Stimulated activated CD8-positive, alpha-beta memory T cell treated with anti-CD3 and anti-CD28 coated beads, Interleukin-15, amount 100 ng/mL, for 4 hours (primary cell): ENCODE measurements at places on chromosomes 7 and 10.

GRCh38 chr10:28533571-28534304 is 820 bp downstream of the WAC start:
- DNase-seq, result peak; percentile 49

GRCh38 chr7:23331132-23331531 is 32.0 kb downstream of the MALSU1 start:
- no peak for DNase-seq

DNA sequence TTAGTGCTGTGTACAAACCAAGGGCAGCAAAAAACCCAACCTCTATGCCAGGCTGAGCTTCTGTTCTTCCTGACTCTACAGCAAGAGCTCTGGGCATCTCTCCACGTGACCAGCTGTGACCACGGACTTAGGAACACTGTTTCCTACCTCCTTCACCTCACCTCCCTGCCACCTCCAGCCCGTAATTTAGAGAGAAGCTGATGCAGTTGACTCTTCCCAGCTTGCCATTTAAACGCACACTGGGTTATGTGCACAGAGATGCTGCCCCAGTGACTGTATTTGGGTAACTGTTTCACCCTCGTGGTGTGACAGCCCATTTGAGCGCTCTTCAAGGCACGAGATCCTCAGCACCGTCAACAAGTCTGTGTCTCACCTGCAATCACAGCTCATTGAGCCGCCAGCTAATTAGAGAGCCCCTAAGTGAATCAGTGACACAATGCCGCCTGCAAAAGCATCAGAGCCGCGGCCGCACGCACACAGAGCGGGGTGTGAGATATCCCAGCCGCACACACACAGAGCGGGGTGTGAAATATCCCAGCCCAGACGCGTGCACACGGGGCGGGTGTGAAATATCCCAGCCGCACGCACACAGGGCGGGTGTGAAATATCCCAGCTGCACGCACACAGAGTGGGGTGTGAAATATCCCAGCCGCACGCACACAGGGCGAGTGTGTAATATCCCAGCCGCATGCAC is 319.7 kb downstream of the PTPRN2 start:
- DNase-seq, result no peak

GRCh38 chr7:152711444-152711944 is 35.6 kb upstream of the XRCC2 start:
- no peak for DNase-seq

- DNase-seq, result no peak
Measured at GRCh38 chr10:72889391-72889831, 4.1 kb upstream of the OIT3 start.

- DNase-seq, result no peak
Measured at GRCh38 chr10:58081353-58081752, 186.3 kb downstream of the IPMK start.

DNA sequence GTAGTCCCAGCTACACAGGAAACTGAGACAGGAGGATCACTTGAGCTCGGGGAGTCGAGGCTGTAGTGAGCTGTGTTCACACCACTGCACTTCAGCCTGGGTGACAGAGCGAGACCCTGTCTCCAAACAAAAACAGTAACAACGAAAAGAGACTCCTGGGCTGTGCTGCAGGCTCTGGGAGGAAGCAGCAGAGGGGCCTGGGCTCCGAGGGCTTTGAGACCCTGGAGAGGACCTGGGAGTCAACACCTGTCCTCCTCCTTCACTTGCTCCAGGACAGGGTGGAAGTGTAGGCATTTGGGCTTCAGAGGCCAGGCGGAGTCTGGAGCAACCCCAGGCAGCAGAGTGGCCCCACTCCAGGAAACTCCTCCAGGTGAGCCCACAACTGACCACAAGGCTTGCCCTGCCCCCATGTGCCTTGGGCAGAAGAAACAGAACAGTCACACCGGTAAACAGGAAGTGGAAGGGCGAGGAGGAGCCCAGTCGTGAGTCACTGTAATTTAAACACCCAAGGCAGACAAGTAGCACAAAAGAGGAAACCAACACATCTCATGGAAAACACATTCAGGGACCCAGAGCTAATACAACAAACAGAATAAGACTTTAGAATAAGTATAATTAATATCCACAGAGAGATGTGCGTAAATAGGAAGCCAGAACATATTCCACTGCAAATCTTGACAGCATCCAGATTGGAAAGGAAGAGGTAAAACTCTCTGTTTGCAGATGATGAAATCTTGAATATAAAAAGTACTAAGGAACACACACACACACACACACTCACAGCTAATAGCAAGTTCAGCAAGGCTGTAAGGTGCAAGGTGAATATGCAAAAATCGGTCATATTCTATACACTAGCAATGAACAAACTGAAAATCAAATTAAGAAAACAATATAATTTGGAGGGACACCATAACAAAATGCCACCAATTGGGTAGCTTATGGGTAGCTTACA is 20.5 kb upstream of the RASGEF1A start:
- no peak for DNase-seq

DNA sequence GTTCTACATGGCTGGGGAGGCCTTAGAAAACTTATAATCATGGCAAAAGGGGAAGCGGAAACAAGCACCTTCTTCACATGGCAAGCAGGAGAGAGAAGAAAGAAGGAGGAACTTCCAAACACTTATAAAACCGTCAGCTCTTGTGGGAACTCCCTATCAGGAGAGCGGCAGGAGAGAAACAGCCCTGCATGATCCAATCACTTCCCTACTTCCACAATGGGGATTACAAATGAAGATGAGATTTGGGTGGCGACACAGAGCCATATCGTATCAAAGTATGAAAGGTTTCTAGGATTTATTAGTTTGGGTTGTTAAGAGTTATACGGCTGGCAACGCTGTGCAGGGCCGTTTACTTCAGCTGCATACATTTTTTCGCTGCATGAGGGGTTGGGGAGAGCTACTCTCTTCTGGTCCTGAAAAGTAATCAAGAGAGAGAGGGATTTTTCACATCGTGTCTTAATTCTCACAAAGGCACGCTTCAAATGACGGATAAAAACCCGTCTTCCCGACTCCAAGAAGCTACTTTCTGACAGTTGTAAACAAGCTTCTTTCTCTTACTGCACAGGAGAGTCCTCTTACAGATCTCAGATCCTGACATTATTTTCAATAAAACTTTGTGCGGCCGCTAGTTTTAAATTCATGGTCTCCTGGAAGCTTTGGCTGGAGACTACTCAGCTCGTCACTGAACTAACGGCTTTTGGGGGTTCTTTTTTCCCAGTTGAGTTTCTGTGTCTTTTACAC is 751 bp upstream of the GTPBP10 start:
- DNase-seq, result no peak

DNA sequence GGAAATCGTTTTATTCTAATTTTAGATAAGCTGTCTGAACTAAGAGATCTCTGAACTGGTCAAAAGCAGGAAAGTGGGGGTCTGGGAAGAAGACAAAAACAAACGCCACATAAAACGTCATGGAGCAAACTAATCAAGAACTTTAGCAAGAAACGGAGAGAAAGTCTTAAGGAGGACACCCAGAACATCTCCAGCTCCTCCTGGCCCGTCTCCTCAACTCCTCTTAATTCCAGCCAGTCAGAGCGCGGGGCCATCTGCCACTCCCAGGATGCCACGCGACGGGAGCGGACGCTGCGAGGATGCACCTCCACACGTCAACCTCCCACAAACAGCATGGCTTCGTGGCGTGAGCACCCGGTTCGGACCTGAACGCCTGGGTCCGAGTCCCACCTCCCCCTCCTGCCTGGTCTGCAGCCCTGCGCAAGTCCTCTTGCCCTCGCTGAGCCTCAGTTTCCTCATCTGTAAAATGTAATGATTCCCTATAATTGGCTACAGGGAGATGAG is 598 bp downstream of the MMS19 start:
- peak; percentile 50 for DNase-seq

- DNase-seq, result no peak
Measured at GRCh38 chr10:113788604-113789083, 37.2 kb downstream of the PLEKHS1 start.

DNA sequence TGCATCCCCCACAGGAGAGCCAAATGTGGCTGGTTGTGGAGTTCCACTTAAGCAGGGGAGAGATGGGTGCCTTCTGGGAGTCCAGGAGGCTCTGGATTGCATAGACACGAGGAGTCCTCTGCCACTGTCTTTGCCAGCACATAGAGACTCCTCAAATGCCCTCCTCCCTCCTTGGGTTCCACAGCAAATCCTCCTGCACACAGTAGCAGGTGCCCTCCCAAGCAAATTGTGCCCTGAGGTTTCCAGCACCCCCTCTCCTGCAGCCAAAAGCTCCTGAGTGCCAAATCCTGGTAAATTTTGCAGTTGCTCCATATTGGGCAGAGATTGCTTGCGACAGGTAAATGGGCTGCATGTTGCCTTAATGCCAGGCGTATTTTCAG is 5.8 kb downstream of the EVX1 start:
- no peak for DNase-seq

- no peak for DNase-seq
Measured at GRCh38 chr10:19168584-19168983, 120.0 kb downstream of the MALRD1 start.

- no peak for DNase-seq
Measured at GRCh38 chr7:87875151-87876039, 765 bp downstream of the SLC25A40 start.

GRCh38 chr10:3892440-3893425 is 107.7 kb upstream of the KLF6 start:
- DNase-seq, result no peak

GRCh38 chr7:74039337-74039736 is 11.4 kb downstream of the ELN start:
- no peak for DNase-seq

DNA sequence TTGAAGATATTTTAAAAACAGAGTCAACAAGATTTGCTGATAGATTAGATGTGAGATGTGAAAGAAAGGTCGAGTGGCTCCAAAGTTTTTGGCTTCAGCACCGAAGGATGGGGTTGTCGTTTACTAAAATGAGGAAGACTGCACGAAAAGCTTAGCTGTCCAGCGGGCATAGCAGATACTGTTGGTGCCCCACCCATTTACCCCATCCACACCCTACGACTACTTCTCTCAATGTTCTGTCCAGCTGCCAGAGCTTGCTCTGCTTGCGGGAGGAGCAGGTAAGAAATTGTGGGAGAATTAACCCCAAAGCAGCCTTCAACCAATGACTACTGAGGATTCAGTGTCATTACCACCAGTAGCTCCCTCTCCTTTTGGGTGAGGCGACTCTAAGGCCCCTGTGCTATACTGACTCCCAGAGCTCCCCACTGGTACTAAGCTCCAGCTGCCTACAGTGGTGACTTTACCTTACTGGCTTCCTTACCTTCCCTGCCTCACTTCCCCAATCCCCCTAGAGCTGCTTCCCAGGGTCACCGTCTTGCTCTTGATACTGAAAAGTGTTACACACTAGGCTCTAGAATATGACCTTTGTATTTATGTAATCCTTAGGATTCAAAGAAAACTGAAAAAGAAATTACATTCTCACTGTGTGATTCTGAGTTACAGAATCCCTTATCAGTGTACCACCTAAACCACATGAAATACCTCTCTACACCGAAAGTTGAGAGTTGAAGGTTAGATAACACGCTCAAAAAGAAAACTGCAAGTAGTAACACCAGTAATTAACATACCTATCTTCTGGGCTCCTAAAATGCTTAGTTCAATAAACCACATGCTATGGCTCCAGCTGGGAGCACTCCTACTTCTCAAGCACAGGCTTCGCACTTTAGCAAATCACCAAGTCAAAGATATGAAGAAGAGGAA is 22.3 kb downstream of the CACUL1 start:
- DNase-seq, result no peak

- no peak for DNase-seq
Measured at GRCh38 chr10:95694665-95695064, 938 bp upstream of the TCTN3 start.

DNA sequence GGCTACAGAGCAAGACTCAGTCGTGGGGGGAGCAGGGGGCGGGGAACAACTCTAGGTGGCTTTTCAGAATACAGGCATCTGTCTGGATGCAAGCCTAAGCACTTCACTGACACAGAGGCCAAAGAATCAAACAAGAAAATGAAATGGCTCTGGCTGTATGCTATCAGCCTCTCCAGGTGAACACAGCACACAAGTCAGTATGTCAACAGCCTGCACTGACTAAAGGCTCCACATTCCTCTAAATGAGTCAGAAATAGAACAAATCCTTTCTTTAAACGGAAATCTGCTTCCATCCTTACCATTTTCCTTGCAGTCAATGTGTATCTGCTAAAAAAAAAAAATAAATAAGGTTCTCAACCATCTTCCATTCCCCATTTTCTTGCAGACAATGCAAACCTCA is 88.3 kb downstream of the ARMH3 start:
- DNase-seq, result no peak

GRCh38 chr7:98294798-98295382 is 13.4 kb downstream of the BRI3 start:
- no peak for DNase-seq

- no peak for DNase-seq
Measured at GRCh38 chr10:35352512-35352911, 16.2 kb downstream of the CCNY start.

DNA sequence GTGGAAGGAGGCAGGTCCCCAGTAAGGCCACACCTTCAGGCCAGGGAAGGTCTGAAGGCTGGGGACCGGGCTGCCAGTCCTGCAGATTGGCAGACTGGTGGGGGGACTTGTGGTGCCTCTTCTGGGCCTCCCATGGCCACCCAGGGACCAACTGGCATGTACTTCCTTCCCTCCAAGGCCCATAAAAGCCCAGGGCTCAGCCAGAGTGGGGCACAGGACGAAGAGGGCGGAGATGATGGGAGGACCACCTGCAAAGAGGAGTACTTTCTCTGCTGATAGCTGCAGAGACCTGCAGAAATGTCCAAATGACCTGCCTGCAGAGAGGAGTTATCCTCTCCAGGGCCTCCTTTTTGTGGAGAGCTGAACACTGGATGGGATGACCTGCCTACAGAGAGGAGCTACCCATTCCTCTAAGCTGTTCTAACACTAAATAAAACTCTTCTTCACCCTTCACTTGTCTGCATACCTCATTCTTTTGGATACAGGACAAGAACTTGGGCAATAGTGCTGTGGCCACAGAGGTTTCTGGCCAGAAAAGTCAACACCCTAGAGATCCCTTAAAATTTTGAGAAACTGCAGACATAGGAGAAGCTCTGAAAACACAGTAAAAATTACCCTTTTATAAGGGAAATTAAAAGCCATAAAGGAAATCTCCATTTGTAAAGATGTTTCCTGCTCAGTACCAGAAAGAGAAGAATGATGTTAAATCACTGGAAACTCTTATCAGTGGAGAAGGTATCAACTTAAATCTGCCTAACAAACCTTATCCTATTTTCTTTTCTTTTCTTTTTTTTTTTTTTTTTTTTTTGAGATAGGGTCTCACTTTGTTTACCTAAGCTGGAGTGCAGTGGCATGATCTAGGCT is 20.7 kb upstream of the PRF1 start:
- DNase-seq, result no peak

DNA sequence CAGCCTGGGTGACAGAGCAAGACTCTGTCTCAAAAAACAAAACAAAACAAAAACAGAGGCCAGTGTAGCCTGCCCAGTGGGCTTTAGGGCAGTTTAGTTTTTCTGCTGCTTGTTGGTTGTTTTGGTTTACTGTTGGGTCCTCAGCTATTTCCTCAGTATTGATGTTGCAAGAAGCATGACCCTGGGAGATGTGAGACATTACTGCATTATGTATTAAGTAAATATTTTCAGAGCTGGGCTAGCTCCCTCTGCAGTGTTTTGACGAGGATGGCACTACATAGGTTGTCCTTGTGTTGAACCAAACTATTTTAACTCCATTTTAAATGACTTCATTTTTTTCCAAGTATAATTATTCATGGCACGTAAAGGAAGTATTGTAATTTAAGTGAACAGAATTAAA is 4.8 kb downstream of the AKAP9 start:
- no peak for DNase-seq
